ENCODE measurements at places on chromosomes 6 and 20.
A peak's percentile ranks its signal among the peaks of the same experiment; 100 is the strongest.

DNA sequence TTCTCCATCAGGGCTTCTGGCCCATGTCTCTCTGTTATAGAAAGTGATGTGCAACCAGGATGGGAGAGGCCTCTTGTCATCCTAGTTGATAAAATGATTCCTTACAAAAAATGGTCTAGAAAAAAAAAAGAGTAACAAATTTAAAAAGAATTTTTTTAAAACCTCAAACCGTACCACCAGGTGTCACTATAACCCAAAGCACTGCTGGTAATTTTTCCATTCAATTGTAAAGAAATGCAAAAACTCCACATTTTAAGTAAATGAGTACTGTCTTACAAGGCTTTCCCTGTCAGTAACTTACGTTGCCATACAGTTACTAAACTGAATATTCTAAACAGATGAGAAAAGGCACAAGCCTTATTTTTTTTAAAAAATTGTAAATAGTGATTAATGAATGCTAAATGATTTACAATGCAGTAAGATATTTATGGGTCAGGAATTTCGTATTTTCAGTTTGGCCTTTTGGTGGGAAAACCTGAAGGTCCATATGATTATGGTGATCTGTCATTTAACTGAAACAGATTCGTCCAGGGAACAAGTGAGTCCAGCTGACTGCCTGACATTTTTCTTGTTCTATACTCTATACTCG is 95.4 kb downstream of the OGFRL1 start:
- DNase-seq = peak; percentile 73

GRCh38 chr6:6046716-6047115 is 40.0 kb upstream of the NRN1 start:
- DNase-seq = no peak

GRCh38 chr6:100339574-100340255 is 125.0 kb downstream of the SIM1 start:
- DNase-seq = no peak

DNA sequence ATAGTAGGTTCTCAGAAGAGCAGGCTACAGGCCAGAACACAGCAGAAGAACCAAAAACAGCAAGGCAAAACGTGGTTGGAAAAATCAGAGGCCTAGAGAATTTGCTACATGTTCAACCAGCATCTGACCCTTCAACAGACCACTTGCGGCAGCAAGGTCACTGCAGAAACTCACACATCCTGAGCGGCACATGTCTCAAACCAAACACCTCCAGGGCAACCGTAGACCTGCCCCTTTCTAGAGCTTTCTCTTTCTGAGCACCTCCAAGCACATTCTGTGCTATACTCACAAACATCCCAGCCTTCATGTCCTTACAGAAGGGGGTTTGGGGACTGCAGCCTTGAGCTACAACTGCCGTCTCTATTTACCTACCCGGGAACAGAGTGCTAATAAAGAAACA is 52.6 kb downstream of the GFOD1 start:
- no peak for DNase-seq

DNA sequence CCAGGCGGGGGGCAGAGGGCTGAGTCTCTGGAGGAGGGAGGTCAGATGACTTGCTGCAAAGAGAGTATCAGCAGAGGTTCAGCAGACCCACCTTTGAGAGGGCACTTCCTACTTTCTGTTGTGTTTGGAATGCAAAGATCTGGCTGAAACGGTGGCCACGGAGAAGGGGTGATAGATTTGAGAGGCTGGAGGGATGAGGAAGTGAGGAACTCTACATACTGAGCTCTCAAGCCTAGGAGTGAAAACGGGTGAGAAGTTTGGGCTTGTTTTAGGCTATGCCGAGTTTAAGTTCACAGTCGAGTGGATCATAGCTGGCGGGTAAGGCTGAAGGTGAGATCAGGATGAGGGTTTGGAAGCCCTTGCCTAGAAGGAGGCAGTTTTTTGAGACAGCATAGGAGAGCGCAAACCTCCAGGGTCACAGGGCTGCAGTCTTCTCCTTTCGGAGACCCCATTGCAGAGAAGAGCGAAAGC is 477 bp upstream of the ITPA start:
- peak; percentile 14 for DNase-seq

GRCh38 chr6:21202521-21202920 is 391.0 kb upstream of the SOX4 start:
- no peak for DNase-seq

- no peak for DNase-seq
These were observed 196.2 kb downstream of the PAX1 start for GRCh38 chr20:21901470-21902275.

GRCh38 chr6:122140031-122140430 is 259.4 kb upstream of the HSF2 start:
- no peak for DNase-seq

DNA sequence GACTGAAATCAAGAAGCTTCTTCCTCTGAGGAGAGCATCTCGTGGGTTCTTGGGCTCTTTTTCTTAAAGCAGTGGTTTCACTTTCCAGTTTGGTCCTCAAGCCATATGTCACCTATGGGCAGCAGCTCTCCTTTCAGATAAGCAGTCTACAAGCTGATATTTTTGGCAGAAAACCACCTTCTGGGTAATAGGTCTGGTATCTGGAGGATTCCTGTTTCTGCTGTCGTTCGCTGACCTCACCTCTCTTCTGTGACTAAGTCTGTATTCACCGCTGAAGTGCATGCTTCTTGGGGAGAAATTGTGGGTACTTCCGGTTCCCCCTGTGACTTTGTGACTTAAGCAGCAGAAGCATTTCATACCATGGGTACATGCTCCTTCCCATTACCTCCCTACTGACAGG is 193.6 kb downstream of the EDN1 start:
- DNase-seq = no peak

DNA sequence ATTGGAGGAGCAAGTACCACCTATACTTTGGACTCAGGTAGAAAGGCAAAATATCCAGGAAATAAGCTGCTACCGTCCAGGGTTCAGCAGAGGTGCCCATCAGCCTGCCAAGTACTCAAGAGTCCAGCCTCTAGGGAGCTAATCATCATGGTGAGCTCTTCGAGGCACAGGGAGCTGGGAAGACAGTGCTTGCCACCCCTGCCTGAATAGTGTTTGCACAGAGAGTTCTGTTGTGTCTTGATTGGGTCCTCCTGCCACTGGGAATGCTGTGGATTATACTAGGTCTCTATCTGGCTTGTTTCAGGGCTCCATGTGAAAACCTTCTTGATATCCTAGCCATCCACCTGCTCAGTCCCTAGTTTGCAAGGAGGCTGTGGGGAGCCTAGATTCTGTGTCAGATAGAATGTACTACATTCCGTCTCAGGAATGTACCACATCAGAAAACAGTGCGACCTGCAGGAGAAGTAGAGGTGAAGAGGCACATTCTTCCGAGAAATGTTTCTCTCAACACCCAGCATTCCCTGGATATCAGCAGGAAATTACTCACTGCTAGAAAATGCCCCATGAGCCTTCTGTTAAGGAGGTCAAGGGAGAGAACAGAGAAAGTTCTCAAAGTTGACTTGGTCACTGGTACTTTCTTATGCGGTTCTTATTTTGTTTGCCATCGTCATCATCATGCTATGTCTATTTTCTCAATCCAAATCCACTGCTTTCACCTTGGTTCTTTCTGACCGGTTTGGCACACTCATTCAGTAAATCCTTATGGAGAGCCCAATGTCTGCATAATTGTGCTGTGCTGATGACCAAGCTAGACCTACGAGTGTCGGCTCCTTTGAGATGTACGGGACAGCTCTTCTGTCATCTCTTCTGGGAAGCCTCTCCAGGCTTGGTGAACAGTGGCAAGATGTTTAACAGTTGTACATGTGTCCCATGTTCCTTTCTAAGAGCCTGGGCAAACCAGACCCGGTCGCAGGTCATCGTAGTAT is 30.7 kb downstream of the PTPN1 start:
- peak; percentile 94 for DNase-seq

DNA sequence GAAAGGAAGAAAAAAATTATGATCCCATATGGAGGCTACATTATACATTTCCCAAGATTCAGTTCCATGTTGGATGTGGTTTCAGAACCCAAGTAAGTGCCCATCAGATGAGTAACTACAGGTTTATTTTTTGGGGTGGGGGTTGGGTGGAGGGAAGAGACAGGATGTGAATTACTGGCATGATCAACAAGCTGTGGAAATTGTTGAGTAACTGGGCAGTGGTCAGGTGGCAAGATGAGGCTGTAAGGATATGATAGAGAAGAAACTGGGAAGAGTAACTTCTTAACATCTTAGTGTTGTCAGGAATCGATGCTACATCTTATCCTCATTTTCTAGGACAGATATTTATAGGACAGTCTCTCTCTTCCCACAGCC is 153.5 kb downstream of the CFAP61 start:
- DNase-seq = no peak

GRCh38 chr6:156917213-156917612 is 140.0 kb downstream of the ARID1B start:
- no peak for DNase-seq

GRCh38 chr6:152981989-152982903 is 595 bp downstream of the FBXO5 start:
- no peak for DNase-seq

DNA sequence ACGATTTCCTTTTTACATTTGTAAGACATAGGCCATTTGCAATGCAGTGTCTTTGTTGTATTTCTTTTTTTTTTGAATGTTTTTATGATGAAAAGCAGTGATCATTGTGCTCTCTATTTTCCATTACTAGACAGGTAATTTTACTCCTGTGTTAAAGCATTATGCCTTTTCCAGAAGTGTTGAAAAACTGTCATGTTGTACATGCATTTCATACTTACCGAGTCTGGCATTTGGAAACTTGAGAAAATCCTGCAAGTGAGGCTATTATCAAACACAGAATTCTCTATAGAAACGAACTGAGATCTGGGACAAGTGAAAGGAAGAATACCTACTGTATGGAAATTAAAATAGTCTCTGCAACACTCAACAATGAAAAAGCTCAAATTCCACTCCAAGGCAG is 78.6 kb upstream of the CNR1 start:
- DNase-seq = no peak

GRCh38 chr6:125888989-125889656 is 67.4 kb upstream of the HINT3 start:
- peak; percentile 61 for DNase-seq

GRCh38 chr6:139713900-139714506 is 339.6 kb upstream of the CITED2 start:
- DNase-seq = no peak

DNA sequence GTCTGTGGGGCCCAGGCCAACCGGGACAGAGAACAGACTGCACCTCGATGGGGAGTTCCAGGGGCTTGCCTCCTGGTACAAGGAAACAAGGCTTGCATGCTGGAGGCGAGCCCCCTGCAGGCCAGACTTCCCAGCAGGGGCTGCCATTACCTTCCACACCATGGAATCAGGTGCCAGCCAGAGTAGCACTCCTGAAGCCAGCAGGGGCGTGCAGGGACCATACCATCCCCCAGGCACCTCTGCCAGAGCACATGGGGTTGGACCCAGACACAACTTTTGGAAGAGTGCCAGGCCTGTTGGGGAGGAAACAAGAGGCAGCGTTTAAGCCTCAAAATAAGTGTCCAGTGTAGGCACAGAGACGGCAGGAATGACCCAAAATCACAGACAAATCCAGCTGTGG is 6.5 kb downstream of the DDO start:
- no peak for DNase-seq

DNA sequence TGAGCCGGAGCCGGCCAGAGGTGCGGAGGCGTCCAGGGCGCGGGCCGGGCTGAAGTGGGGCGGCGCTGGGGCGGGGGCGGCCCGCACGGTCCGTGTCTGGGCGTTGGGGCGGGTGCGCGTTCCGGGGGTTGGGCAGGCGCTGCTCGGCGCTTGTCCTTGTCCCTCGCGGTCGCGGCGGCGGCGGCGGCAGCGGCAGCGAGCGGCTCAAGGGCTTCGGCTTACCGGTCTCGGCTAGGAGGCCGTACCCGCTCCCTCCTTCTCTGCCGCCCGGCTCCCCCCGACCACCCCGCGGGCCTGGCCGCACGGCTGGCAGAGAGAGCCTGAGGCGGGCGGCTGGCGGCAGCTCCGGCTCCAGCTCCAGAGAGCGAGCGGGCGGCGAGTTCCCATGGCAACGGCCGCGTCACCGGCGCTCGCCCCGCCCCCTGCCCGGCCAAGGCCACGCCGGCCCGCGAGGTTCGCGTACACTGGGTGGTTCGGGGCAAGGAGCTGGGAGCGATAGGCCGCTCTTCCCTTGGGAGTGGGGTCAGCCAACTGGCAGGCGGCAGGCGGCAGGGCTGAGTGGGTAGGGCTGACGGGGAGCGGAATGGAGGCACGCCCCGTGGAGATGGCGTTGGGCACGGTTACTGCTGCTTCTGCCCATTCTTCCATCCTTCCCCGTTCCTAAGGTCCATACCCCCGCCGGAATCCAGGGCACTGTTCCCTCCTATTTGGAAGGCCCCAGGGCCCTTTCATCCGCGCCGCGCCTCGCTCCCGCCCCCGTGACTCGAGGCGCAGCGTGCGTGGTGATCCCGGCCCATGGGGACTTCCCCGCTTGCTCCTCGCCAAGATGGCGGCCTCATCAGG is at the start of gene LRRC73:
LRRC73 (minus strand) TSS at position 363 of the 843 bp plus-strand sequence. CDS start 561 bp downstream, outside the sequence.
- peak; percentile 82 for DNase-seq

DNA sequence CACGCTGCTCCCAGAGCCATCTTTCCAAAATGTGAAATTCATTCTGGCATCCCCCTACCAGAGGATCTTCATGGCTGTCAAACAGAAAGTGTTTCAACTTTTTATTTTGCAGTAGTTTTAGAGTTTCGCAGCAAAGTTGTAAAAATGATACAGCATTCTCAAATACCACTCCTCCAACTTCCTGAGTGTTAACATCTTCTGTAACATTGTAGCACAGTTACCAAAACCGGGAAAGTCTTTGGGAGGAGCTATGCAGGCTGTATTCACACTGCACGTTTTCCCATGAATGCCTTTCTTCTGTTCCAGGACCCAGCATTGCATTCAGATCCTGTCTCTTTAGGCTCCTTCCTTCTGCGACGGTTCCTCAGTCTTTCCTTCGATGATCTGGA is 30.1 kb downstream of the CDYL start:
- no peak for DNase-seq

GRCh38 chr6:105474234-105474633 is 71.4 kb upstream of the PREP start:
- DNase-seq = no peak
